ENCODE measurements at places on chromosomes 11 and 22.

DNA sequence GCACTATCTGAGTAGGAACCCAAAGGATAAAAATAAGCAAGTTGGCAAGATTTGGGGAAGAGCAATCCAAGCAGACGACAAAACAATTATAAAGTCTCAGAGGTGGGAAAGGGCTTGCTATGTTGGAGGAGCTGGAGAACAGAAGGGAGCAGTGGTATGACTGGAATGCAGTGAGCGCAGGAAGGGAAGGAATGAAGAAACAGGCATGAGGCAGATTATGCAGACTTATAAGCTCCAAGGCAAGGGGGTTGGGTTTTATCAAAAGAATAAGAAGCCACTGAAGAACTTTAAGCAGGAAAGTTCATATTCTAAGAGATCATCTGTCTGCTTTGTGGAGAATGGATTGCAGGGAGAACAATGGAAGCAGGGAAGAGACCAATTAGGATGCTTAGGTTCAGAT lies 31.7 kb downstream of the PGM2L1 start:
- DNase-seq = no peak

- no peak for DNase-seq
Measured at GRCh38 chr22:44924710-44925109, 85.1 kb downstream of the PHF21B start.

- no peak for DNase-seq
Measured at GRCh38 chr11:128290106-128290840, 297.1 kb downstream of the ETS1 start.

- DNase-seq = no peak
Measured at GRCh38 chr11:46026606-46027293, 94.5 kb downstream of the PHF21A start.

- no peak for DNase-seq
Measured at GRCh38 chr11:47355283-47356128, 3.0 kb upstream of the MYBPC3 start.

GRCh38 chr11:44223238-44223637 lies 86.7 kb downstream of the ALX4 start:
- DNase-seq = no peak

- no peak for DNase-seq
Measured at GRCh38 chr11:64032050-64032449, 3.7 kb upstream of the FLRT1 start.

DNA sequence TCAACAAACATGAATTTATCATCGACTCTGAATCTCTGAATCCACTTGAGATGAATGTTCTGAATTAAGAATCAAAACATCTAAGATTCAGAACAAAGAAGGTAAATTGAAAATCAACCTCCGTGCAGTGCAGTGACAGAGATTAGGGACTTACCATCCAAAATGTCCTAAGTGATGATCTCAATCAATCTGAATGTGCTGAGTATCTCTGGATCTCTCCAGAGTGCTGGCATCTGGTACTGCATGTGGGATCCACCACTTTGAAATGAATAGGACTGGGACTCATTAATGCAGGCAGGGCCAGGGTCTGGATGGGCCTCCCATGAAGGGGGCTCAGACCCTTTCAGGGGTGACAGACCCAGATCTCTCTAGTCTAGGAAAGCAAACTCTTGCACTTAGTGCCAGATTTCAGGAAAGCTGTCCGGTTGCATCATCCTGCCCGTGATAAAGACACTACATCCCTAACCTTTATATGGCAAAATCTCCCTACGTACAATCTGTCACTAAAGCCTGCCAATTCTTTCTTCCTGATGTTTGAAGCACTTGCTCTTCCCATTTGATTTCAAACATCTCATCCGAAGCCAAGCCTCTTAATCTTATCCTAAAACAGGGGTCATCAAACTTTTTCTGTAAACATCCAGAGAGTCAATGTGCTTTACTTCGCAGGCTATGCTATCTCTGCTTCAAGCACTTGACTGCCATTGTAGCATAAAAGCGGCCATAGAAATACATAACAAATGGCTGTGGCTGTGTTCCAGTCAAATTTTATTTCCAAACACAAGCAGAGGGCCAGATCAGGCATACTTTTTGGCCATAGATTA lies 263.3 kb downstream of the LARGE1 start:
- DNase-seq = no peak

All from stimulated activated CD8-positive, alpha-beta memory T cell treated with anti-CD3 and anti-CD28 coated beads, Interleukin-4, amount 100 ng/mL, for 1 hour (primary cell).